ENCODE measurements at places on chromosomes 6 and 20.

GRCh38 chr6:79168695-79168980 lies 65.8 kb downstream of the HMGN3 start:
- DNase-seq, result no peak

DNA sequence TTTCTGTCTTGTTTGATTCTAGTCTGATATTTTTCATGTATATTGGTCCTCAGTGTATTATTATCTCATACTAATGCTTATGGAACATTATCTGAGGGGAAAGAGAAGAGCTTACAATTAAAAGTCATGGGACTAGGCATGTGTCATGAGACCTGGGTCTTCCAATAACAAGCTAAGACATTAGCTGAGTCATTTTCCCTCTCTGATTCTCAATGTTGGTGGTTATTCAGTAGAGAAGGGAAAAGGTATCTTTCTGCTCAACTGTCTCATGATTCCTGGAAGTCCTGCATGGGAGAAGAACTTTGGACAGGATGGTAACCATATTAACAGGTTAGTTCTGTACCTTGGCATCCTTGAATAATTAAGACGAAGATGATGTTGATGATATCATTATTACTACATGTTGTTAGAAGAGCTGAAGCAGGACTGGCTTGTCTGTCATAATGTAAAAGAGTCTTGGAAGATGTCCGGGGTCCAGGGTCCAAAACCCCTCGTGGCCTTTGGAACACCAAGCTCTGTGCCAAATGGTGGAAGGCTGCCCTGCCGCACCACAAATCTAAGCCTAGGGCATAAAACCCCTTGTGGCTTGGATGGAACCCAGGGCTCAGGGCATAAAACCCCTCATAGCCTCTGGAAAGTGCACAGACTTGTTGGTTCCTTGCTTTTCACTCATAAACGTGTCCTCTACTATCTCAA lies 19.1 kb downstream of the TRIM38 start:
- no peak for DNase-seq

- no peak for DNase-seq
These were observed 576.1 kb upstream of the MARCKS start for GRCh38 chr6:113281014-113281413.

- peak; percentile 17 for DNase-seq
These were observed 22.2 kb downstream of the RRBP1 start for GRCh38 chr20:17659801-17660200.

GRCh38 chr20:6705106-6705766 lies 62.2 kb upstream of the BMP2 start:
- no peak for DNase-seq

DNA sequence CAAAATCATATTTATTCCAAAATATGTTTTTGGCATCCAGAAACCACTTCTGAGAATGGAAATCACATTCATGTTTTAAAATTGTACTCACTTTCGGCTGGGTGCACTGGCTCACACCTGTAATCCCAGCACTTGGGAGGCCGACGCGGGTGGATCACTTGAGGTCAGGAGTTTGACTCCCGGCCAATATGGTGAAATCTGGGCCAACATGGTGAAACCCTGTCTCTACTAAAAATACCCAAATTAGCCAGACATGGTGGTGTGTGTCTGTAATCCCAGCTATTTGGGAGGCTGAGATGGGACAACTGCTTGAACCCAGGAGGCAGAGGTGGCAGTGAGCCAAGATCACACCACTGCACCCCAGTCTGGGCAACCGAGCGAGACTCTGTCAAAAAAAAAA lies 580.7 kb downstream of the MAFB start:
- DNase-seq, result no peak

GRCh38 chr6:679282-679681 lies 13.7 kb downstream of the EXOC2 start:
- no peak for DNase-seq

GRCh38 chr6:109015176-109015575 lies 79.5 kb downstream of the SESN1 start:
- DNase-seq, result no peak

GRCh38 chr6:159121486-159121885 lies 47.7 kb upstream of the FNDC1 start:
- DNase-seq, result no peak

GRCh38 chr6:140001005-140001404 lies 626.6 kb upstream of the CITED2 start:
- no peak for DNase-seq

- DNase-seq, result peak; percentile 57
These were observed 11.0 kb upstream of the RBM38 start for GRCh38 chr20:57380081-57380750.

DNA sequence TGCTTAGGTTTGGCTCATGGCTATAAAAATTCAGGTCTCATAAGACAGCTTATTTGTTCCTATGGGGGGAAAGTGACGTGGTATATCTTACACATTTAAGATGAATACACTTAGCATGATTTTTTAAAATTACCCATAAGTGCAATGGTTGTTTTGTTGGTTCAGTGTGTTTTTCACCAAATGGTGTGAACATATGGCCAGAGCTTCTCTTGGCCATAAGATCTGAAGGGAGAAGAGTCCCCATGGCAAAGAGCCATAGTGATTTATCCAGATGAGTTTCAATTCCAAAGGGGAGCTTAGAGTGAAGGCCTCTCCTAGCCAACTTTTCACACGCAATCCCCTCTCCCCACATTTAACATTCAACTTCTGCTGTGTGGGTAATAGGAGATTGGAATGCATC lies 107.6 kb downstream of the TMEM242 start:
- no peak for DNase-seq

DNA sequence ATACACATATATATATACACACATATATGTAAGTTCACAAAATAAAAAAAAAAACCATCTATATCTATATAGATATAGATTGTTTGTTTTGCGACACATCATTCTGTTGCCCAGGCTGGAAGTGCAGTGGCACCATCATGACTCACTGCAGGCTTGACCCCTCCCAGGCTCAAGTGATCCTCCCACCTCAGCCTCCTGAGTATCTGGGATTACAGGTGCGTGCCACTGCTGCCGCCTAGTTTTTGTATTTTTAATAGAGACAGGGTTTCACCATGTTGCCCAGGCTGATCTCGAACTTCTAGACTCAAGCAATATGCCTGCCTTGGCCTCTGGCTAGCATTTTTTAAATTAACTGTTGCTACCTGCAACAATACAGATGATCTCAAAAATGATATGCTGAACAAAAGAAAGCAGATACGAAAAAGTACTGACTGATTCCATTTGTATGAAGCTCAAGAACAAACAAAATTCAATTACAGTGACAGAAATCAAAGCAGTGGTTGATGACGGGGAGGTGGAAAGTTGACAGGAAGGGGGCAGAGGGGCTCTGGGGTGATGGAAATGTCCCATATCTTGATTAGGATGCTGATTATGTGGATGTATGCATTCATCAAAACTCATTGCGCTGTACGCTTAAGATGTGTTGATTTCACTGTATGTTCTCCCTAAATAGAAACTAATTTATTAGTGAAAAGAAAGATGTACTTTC lies 49.6 kb downstream of the ATXN1 start:
- no peak for DNase-seq

- DNase-seq, result peak; percentile 96
These were observed at the start of gene TRAM2 for GRCh38 chr6:52577022-52577777. Gene TRAM2 (minus strand): TSS chr6:52577060. CDS start chr6:52576915, 145 bp downstream.

DNA sequence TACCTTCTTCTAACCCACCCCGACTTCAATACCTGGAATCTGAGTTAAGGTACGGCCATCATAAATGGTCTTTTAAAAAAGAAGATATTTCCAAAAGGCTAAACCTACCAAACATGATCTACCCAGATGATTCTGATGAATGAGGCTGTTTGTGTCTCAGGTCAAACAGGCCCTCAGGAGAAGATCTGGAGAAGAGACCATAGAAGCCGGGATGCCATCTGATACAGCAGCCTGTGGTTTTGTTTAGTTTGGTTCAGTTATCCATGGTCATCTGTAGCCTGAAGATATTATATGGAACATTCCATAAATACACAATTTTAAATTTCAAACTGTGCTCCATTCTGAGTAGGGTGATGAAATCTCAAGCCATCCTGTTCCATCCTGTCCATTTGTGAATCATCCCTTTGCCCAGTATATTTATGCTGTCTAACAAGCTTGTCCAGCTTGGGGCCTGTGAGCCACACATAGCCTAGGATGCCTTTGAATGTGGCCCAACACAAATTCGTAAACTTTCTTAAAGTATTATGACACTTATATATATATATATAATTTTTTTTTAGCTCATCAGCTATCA lies 4.0 kb upstream of the CAP2 start:
- no peak for DNase-seq

DNA sequence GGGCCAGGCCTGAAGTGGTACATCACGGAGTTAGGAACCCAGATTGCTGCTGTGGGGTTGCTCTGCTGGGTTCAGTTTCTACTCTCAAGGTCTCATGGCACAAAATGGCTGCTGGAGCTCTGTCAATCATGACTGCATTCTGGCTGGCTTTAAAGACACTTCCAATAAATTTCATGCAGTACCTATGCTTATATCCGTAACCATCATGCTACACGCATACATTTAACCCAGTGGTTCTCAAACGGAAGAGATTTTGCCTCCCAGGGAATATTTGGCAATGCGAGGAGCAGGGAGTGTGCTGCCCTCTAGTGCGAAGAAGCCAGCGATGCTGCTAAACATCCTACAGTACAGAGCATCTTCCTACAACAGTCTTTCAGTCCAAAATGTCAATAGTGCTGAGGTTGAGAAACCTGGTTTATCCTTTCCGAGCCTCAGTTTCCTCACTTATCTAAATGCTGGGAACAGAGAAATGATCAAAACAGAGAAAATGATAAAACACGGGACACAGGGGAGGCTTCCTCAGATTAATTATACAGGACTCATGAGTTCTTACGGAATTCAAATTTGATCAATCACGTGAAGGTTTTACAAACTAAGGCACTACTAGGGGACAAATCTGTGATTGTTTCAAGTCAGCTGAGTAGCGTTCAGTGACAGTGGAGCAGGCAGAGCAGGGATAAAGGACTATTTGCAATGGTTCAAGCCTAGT lies 9.6 kb upstream of the SLC2A10 start:
- no peak for DNase-seq

DNA sequence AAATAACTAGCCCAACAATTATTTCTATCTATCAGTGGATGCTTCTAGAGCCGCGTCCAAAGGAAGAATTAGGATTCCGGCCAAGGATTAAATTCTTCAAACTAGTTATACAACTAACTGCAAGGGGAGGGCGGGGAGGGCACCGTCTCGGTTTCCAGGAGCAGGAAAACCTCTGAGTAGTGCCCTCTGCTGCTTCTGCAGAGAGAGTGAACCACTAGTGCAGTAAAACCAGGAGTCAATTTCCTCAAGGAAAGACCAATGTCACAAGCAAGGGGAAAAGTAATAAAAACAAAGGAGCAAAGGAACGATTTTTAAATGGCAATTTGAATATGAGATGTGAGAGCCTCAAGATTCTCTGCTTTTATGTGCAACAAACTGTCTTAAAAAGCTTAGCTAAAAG lies 16.5 kb upstream of the UBE2J1 start:
- DNase-seq, result no peak

- no peak for DNase-seq
These were observed at the start of gene ARG1 for GRCh38 chr6:131572686-131573415. Gene ARG1 (plus strand): TSS chr6:131573226. CDS start chr6:131573283, 57 bp downstream.

DNA sequence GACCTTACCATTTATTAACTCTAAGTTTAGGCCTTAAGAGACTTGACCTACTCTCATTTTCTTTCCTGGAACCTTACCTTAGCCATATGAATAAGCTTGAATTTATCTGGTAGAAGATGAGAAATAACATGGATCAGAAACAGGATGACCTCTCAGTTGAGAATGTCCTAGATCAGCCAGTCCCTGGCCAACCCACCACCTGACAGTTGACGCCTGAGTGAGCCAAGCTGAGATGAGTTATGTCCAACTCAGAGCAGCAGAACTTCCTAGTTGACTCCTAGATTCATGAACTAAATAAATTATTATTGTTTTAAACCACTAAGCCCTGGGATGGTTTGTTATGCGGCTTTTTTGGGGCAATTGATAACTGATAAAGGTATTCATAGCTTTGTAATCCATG lies 233.0 kb upstream of the RAB32 start:
- no peak for DNase-seq

GRCh38 chr6:134590449-134590848 lies 272.5 kb upstream of the SGK1 start:
- no peak for DNase-seq

DNA sequence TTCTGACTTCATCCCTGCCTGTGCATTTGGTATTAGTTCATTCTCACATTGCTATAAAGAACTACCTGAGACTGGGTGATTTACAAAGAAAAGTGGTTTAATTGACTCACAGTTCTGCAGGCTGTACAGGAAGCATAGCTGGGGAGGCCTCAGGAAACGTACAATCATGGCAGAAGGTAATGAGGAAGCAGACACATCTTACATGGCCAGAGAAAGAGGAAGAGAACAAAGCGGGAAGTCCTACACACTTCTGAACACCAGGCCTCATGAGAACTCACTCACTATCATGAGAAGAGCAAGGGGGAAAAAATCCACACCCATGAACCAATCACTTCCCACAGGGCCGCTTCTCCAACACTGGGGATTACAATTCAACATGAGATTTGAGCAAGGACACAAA lies 303.9 kb downstream of the CBLN4 start:
- DNase-seq, result no peak

GRCh38 chr6:158782432-158783166 lies 36.6 kb downstream of the EZR start:
- DNase-seq, result no peak

- no peak for DNase-seq
These were observed 158.1 kb downstream of the SOX4 start for GRCh38 chr6:21751608-21752007.

- DNase-seq, result no peak
These were observed 10.5 kb upstream of the KIAA1755 start for GRCh38 chr20:38270869-38271605.

DNA sequence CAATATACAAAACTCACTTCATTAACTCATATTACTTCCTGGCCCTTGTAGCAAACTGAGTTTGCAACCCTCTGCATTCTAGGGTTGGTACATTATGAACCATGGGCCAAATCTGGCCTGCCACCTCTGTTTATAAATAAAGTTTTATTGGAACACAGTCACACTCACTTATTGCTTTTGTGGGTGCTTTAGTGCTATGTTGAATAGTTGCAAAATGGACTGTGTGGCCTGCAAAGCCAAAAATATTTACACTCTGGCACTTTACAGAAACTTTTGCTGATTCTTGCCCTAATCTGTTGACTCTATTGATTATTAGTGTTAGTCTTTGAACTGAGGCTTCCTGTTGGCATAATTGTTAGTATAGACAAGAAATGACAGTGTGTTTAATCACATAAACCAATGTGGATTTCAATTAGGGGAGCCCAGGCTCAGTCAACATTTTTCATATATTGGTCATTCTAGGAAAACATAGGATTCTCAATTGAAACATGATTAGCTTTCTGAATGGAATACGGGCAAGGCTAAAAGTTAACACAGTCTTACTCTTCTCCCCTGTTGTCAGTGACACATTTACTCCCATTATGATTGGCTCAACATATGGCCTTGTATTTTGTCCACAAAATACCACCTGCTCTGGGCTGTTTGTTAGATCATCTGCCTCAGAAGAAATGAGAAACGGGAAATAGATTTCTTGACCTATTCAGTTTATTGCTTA lies 241.9 kb upstream of the ZFP64 start:
- no peak for DNase-seq

- DNase-seq, result no peak
These were observed 33.1 kb downstream of the FGD2 start for GRCh38 chr6:37038292-37039198.

GRCh38 chr6:64914124-64914523 lies 792.9 kb downstream of the EYS start:
- no peak for DNase-seq
